ENCODE measurements at places on chromosomes 7 and 10.
A peak's percentile ranks its signal among the peaks of the same experiment; 100 is the strongest.

DNA sequence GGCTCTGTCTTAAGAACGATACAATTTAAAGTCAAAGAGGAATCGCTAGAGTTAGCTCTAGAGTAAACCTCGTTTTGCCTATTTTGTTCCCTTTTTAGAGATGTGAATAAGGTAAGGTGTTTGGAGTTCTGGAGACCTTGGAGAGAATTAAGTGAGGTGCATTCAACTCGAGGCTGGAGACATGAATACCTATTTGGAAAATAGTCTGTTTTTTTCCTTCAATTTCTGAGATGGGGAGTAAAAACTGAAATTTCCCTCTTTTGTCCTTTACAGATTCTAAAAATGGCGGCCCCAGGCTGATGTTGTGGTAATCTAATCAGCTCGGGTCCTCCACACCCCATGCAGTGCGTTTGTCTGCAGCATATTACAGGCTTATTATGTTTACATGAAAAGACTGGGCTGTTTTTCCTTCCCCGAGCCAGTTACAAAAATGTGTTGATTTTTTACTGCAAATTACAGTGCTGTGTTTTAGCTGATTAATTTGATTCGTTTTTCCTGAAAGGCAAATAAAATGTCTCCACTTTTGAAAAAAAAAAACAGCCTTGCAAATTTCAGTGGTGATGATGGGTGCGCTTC, 1.5 kb downstream of the KMT2E start:
- H3K27ac ChIP-seq = peak overlapping the region; percentile 100
- peaks cover 40% of the 10 kb centered on the region for H3K4me1 ChIP-seq
- DNase-seq = no peak
- H3K36me3 ChIP-seq = no peaks in the 10 kb centered on the region
- H3K27me3 ChIP-seq = no peaks in the 10 kb centered on the region
- H3K4me3 ChIP-seq = peak overlapping the region; percentile 92

DNA sequence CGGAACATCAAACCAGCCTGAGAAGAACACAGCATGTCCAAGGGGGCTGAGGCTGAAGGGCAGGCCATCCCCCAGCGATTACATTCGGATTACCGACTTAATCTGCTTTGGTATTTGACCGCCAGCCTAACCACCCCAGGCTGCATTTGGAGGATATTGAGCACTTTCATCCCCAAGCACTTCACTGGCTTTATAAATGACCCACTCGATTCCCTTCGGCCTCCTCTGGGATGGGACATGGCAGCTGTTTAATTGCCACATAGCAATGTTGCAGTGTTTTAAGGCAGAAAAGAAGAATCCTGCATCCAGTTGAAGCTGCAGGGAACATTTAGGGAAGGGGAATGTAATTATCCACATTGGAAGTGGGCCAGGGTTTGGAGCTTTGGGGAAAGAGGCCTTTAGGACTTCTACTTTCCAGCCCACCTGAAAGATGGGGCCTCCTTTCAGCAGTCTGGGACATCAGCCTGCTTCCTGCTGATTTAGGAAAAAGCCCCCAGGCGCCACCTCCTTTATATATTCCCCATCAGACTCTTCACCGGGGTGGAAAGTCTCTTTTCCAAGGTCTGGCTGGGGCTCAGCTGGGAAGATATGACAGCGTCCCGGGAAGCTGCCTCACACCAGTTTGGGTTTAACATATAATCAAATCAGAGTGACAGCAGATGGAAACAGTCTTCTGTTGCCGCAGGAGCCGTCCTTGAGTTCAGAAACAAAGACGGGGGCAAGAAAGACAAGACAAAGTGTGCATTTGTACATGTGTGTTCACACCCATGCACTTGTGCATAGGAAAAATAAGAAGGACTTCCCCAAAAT, 9.2 kb downstream of the DPCD start:
- H3K4me3 ChIP-seq = no peak overlapping the region
- no peaks in the 10 kb centered on the region for H3K36me3 ChIP-seq

- no peaks in the 10 kb centered on the region for H3K36me3 ChIP-seq
- H3K27ac ChIP-seq = no peak overlapping the region
- DNase-seq = no peak
Observed at GRCh38 chr10:121337427-121337826, 260.8 kb downstream of the FGFR2 start.

- no peaks in the 10 kb centered on the region for H3K27me3 ChIP-seq
- no peak overlapping the region for H3K27ac ChIP-seq
- DNase-seq = no peak
- no peaks in the 10 kb centered on the region for H3K36me3 ChIP-seq
- H3K4me3 ChIP-seq = no peak overlapping the region
Observed at GRCh38 chr10:10828623-10829022, 189.0 kb upstream of the CELF2 start.

GRCh38 chr10:114234132-114234531, 4.9 kb upstream of the VWA2 start:
- no peaks in the 10 kb centered on the region for H3K36me3 ChIP-seq
- DNase-seq = no peak
- H3K27ac ChIP-seq = no peak overlapping the region
- H3K4me1 ChIP-seq = peaks cover 6% of the 10 kb centered on the region
- H3K27me3 ChIP-seq = peaks cover 1% of the 10 kb centered on the region

DNA sequence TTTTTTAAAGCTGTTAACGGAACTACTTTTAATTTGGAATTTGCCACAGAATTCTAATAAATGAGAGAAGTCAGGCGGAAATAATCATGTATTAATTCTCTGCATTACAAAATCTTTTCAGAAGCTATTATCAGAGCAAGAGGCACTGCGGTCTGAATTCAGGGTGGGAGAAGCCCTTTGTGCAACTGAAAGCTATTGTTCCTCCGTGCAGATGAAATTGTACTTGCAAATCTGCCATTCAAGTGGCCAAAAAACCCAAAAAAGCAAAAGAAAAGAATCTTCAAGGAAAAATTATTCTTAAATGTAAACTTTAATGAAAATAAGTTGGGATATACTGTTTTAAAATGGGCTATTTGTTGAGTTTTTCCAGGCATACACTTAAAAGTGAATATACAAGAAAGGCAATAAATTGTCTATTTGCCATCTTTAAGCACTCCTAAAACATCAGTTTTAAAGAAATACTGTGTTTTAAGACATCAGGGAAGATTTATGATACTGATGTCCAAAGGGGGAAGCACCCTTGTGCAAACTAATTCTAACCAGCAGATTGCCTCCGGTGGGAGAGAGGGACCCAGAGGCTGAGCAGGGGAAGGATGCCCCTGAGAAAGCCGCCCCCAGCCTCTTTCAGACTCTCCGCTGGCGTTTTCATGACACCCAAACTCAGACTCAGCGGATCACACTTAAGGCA, 351.2 kb downstream of the DNAJB6 start:
- H3K27ac ChIP-seq = no peak overlapping the region
- H3K4me1 ChIP-seq = no peaks in the 10 kb centered on the region
- no peaks in the 10 kb centered on the region for H3K36me3 ChIP-seq
- H3K4me3 ChIP-seq = no peak overlapping the region

- peaks cover 6% of the 10 kb centered on the region for H3K27me3 ChIP-seq
- peaks cover 4% of the 10 kb centered on the region for H3K4me1 ChIP-seq
- peak within 1 kb of the TSS; percentile 87 for H3K27ac ChIP-seq
- peak within 1 kb of the TSS; percentile 63 for H3K4me3 ChIP-seq
Observed at GRCh38 chr7:51316666-51317581, at the start of gene COBL. TSS of gene COBL (minus strand) at chr7:51316809. CDS start at chr7:51316633, 176 bp downstream.

DNA sequence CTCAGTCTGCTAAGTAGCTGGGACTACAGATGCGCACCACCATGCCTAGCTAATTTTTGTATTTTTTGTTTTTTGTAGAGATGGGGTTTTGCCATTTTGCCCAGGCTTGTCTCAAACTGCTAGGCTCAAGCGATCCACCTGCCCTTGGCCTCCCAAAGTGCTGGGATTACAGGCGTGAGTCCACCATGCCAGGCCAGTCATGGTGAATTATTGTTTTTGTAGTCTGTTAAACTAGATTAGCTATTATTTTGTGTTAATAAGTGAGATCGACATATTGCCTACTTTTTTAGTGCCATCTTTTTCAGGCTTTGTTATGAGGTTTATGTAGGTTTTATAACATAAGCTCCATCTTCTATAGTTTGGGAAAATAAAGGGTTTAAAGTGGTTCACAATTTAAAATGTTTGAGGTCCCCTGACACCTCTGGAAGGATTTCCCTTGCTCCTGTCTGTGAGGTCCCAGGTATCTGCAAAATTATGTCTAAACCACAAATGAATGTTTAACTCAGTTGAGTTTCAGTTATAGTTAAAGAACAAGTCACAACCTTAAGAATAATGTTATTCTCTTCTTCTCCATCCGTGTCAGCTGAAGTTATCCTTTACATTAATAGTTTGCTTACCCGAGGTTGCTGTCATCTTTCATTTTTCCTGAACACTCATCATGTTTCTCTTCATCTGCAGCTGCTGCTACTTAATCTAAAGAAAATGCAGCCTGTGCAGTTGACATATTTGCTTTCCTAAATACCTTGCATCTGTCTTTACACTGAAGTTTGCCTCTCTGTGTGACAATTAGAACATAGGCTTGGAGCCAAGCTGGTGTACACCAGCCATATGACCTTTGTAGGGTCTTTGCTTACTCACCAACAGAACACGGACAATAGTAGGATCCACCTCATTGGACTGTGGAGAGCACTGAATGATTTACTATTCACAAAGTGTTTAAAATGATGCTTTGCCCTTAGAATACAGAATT, 8.9 kb upstream of the VSTM4 start:
- H3K27ac ChIP-seq = no peak overlapping the region
- H3K4me3 ChIP-seq = no peak overlapping the region
- no peaks in the 10 kb centered on the region for H3K4me1 ChIP-seq
- no peak for DNase-seq
- no peaks in the 10 kb centered on the region for H3K36me3 ChIP-seq

- H3K36me3 ChIP-seq = no peaks in the 10 kb centered on the region
- DNase-seq = peak; percentile 58
- peak within 1 kb of the TSS; percentile 85 for H3K27ac ChIP-seq
- H3K27me3 ChIP-seq = no peaks in the 10 kb centered on the region
- peak within 1 kb of the TSS; percentile 82 for H3K4me3 ChIP-seq
Observed at GRCh38 chr10:103855424-103855823, at the start of gene SH3PXD2A. TSS of gene SH3PXD2A (minus strand) at chr10:103855576. CDS start at chr10:103855266, 310 bp downstream.

- H3K36me3 ChIP-seq = no peaks in the 10 kb centered on the region
- H3K4me1 ChIP-seq = no peaks in the 10 kb centered on the region
- no peak overlapping the region for H3K4me3 ChIP-seq
- no peak for DNase-seq
Observed at GRCh38 chr7:129540340-129540739, 38.0 kb downstream of the SMKR1 start.

DNA sequence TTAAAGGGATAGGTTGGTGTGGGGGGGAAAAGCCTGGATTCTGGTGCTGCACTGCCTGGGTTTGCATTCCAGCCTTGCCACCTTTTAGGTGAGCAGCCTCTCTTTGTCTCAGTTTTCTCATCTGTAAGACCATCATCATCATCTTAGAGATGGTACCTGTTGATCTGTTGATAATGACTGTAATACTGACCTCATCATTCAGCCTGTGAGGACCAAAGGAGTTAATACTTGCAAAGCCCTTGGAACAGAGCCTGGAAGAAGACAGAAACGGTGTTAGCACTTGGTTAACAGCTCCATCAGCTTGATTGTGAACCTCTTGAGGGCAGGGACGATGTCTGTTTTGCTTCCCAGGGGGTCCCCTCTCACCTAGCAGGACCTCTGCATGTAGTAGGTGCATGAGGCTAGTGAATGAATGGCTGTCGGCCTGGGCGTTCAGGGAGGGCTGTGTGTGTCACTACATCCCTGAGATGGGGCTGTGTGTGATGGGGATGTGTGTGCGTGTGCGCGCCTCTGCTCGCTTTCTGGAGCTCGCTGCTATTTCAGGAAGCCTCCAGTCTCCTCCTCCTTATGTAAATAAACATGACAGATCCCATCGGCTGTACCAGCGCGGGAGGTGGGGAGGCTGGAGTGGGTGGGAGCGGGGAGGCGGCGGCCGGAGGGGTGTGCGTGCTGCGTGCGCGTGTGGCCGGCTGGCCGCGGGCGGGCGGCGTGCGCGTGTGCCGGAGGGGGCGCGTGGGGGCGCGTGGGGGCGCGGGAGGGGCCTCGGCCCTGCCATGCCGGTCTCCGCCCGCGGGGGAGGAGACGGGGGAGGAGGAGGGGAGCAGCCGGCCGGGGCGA, 61.2 kb downstream of the NEURL1 start:
- peak overlapping the region; percentile 37 for H3K4me3 ChIP-seq
- no peak overlapping the region for H3K27ac ChIP-seq
- H3K27me3 ChIP-seq = no peaks in the 10 kb centered on the region
- H3K4me1 ChIP-seq = no peaks in the 10 kb centered on the region
- no peaks in the 10 kb centered on the region for H3K36me3 ChIP-seq
- DNase-seq = peak; percentile 43

- no peak overlapping the region for H3K4me3 ChIP-seq
- no peak for DNase-seq
- no peak overlapping the region for H3K27ac ChIP-seq
- no peaks in the 10 kb centered on the region for H3K27me3 ChIP-seq
- peaks cover 7% of the 10 kb centered on the region for H3K4me1 ChIP-seq
- H3K36me3 ChIP-seq = peaks cover 48% of the 10 kb centered on the region
Observed at GRCh38 chr7:73438547-73439409, 5.2 kb downstream of the FZD9 start.

- no peaks in the 10 kb centered on the region for H3K4me1 ChIP-seq
- no peak overlapping the region for H3K27ac ChIP-seq
- peaks cover 33% of the 10 kb centered on the region for H3K36me3 ChIP-seq
Observed at GRCh38 chr10:32905466-32905865, 52.6 kb downstream of the ITGB1 start.

DNA sequence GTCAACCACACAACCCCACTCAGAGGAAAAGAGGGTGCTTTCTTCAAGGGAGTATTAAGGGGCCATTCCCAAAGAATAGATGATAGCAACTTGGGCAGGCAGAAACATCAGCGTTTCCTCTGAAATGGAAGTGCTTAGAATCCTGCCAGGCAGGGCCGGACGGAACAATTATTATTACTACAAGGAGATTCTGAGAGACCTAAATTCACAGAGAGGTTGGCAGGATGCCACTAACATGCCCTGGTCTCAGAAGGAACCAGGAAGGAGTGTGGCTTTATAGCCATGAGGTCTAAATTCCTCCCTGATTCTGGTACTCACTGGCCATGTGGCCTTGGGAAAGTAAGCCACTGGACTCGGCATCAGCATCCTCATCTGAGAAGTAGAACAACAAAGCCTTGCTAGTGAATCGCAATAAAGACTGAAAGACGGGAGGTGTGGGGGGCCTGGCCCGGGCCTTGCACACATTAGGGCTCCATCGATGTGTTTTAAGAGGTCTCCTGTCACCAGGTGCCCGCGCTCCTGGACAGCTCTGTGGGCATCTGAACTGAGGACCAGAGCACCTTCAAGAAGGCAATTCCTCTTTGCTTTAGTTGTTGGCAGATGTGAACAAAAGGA, 131.5 kb downstream of the OAT start:
- no peaks in the 10 kb centered on the region for H3K27me3 ChIP-seq
- H3K4me3 ChIP-seq = no peak overlapping the region
- H3K4me1 ChIP-seq = no peaks in the 10 kb centered on the region
- no peak for DNase-seq
